ENCODE measurements at places on chromosomes 4 and X.

- DNase-seq = no peak
These were observed 431.2 kb downstream of the GASK1B start for GRCh38 chr4:157741642-157742041.

GRCh38 chrX:119055687-119056086 is 17.1 kb upstream of the CT47C1 start:
- no peak for DNase-seq

DNA sequence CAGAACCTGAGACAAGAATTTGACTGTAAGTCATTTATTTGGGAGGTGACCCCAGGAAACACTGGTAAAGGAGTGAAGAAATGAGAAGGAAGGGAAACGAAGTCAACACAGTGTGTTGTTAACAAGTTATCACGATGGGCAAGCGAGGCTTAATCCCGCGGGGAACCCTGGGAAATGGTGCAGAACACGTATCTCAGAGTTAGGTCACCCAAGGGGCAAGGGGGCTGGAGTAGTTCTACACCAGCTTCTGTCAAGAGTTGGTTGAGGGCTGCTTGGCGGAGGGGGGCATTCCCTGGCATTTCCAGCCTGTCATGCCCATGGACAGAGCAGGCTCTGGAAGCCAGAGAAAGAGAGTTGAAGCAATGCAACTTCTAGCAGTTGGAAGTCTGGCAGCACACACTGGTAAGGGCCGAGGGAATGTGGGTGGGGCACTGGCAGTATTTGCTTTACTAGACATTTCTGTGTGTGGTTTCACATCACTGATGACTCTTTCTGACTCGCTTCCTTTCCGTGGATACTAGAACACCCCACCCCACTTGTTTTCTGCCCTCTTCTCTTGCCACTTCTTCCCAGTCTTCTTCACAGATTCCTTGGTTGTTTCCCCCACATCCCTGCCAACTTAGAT is 52.2 kb upstream of the ADGRG2 start:
- no peak for DNase-seq

DNA sequence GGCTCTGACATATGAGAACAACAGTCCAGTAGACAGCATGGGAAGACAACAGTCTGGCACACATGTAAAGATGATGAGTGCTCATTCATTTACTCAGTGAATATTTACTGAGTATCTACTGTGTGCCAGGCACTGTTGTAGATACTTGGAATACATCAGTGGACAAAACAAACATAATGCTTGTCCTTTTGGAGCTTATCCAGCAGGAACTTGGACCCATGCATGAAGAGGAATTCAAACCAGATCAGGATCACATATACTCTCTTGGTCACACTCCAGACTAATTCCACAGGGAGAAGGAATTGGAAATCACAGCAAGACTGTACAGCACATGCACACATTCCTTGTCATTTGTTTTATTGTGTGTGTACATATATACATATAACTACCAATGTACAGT is 217.6 kb upstream of the TTC29 start:
- no peak for DNase-seq

DNA sequence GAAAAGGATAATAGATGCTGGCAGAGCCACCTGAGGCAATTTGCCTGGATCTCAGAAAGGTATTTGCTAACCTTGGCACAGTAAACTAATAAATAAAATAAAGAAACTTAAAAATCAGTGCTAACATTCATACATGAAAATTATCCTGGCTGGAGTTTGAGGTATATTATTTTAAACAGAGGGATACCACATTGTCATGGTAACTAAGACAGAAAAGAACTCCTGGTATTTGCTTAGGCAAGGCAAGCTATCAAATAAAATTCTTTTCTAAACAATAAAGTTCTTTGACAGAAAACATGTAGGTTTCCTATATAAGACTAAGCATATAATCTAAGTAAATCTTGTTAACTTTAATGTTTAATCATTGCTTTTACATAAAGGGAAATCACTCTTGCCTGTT is 218.8 kb downstream of the MAGEB17 start:
- DNase-seq = no peak

- no peak for DNase-seq
These were observed 110.1 kb downstream of the GBA3 start for GRCh38 chr4:22802876-22803275.

DNA sequence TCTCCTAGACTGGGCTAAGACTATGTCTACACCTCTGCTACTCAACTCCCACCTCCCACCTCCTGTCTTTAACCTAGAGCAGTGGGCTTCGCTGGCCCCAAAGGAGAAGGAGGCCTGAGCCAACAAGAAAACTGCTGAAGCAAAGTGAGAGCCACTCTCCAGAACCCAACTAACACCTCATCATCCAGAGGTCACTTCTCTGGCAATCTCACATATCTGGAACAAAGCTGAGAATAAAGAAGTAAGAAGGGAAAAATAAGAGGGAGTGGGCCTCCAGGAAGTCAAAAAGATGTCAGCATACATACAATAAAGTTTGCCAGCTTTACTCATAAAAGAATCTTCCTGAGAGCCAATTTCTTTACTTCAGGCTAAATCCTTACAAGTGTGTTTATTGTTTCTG is 18.6 kb upstream of the FGF16 start:
- DNase-seq = no peak

GRCh38 chrX:139287155-139287924 is 243.2 kb upstream of the F9 start:
- DNase-seq = no peak
